ENCODE measurements at places on chromosomes 7 and 10. TPM values are rescaled to one million over a fixed set of nuclear protein-coding genes. Genes with fewer than 3 reads are reported as not detected.

GFRA1 gene
- polyA plus RNA-seq = not detected

GLI3 gene
- not detected for polyA plus RNA-seq

CSTF2T gene
- polyA plus RNA-seq = 1.8 TPM

COL17A1 gene
- 0.03 TPM for polyA plus RNA-seq

ALKBH4 gene
- polyA plus RNA-seq = 2.6 TPM

LIPJ gene
- not detected for polyA plus RNA-seq

GNB2 gene
- 67.1 TPM for polyA plus RNA-seq

ADAMTS14 gene
- polyA plus RNA-seq = 0.10 TPM

LAMB1 gene
- polyA plus RNA-seq = 124 TPM

POLR2J2 gene
- polyA plus RNA-seq = 2.7 TPM

DNA sequence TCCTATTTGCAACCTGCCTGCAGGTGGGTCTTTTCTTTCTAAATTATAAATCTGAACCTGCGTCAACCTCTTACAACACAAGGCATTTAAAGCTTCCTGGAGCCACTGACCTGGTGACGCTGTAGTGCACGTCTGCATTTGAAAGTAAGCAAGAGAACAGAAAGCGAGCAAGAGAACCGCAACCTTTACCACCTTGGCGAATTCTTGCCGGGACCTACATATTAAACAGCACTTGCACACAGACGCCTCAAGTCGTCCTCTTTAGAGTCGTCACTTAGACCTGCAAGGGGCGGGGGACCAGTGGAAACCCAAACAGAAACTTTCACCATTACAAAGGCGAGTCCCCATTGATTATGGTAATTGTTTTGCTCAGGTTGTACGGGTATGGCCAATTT lies 9.5 kb downstream of the GLI3 start:
- DNase-seq = no peak

DNA sequence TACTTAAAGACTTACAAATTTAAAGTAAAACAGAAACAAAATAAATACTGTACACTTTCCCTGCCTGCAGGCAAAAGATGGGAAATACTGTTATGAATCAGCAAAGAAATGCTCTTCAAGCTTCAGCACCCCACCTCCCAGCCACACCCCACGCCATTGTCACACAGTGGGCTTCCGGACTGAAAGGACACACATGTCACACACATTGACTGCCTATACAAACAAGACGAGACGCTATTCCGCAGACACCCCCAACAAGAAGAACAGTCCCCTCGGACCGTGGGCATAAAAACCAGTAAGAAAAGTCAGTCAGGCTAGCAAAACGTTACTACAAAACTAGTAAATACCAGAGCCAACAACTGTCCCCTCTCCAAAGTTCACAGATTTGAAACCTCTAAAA lies 22.2 kb upstream of the PARP12 start:
- DNase-seq = no peak

DNA sequence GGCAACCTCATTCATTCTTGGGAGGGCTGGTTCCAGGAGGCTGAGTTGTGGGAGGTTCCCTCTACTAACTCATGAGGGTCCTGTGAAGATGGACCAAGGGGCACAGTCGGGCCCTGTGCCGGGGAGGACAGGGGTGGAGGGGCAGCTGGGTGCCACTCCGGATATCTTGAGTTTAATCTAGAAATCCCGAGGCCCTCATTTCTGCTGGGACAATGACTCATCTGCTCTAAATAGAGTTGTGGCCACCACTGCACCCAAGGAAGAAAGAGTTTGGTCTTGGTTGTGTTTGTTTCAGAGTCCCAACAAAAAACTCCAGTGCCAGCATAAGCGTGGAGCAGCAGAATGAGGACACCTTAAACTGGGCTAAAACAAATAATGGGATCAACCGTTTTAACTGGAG lies 82.4 kb downstream of the EBF3 start:
- no peak for DNase-seq

GRCh38 chr7:73425356-73425983 lies 8.1 kb upstream of the FZD9 start:
- no peak for DNase-seq

- no peak for DNase-seq
Observed at GRCh38 chr7:85186083-85186520, 754 bp downstream of the SEMA3D start.

GRCh38 chr7:70353330-70353945 lies 755.2 kb downstream of the AUTS2 start:
- no peak for DNase-seq

DNA sequence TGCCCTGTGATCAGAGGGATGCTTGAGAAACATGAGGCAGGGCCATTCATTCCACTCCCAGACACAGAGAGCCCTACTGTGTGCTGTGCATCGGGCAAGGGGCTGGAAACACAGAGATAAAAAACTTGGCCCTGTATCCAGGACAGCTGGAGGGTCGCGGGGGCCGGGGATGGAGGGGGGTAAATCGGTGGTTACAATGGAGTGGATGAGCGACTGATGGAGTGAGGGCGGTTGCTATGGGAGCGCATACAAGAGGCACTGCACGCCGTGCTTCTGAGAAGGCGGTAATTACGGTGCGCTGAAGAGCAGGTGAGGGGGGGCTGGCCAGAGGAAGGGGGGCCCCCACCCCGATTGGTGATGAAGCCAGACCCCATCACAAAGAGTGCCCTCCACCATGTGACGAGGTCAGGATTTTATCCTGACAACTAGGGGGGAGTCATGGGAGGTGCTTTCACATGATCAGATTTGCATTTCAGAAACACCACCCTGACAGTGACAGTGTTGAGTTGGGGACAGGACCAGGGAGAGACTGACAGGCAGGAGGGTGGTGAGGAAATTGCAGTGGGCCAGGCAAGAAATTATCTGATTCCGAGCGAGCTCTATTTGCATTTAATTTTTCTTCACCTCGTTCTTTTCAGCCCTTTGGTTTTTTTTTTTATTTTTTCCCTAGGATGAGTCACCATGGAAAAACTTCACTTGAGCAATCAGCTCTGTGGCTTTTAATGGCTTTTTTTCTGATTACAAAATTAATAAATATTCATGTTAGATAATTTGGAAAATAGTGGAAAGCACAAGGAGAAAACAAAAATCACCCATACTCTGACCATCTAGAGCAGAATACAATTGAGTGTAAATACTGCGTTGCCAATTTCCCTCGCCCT lies 7.8 kb downstream of the CPA5 start:
- DNase-seq = no peak

DNA sequence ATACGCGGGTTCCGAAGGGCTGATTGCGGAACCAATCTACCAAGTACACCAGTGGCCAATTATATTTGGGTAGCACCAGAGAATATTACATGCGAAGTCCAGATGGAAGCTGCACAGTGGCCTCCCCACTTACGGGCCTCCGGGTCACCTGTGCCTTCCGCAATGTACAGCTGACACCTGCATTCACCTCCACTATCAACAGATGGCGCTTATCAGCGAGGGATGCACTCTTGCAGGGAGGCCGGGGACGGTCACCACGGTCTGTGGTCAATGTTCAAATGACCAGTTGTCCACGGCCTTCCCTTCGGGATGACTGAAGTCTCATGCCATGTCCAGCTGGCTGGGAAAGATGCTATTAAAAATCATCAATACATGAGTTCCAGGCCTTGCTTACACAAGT lies 47.6 kb downstream of the SLIT1 start:
- peak; percentile 50 for DNase-seq

DNA sequence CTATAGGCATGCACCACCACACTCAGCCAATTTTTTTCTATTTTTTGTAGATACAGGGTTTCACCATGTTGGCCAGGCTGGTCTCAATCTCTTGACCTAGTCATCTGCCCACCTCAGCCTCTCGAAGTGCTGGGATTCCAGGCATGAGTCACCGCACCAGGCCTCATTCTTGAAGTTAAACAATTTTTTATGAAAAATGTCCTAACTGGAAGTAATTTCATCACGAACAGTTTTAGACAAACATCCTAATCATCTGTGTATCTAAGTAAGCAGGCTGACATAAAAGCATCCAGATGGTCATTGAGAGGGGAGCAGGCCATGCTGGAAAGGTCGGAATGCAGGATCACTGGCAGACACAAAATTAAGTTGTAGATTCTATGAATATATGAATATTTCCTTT lies 269.1 kb downstream of the ZMYND11 start:
- no peak for DNase-seq

DNA sequence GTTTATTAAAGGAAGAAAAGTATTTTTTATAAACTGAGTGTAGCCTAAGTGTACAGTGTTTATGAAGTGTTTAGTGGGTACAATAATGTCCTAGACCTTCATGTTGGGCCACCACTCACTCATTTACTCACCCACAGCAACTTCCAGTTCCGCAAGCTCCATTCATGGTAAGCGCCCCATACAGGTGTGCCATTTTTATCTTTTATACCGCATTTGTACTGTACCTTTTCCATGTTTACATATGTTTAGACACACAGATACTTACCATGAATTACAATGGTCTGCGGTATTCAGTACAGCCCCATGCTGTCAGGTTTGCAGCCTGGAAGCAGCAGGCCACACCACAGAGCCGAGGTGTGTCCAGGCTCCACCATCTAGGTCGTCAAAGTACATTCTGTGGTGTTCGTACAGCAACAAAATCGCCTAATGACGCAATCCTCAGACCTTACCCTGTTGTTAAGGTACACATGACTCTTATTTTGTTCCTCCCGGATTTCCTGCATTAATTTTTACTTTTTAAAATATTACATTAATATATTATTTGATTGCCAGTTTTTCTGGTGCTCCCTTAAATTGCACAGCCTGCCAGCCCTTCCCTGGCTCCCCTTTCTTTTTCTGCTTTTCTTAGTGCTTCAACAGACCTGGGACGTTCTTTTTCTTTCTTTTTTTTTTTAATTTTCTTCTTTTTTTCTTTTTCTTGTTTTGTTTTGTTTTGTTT lies 881 bp upstream of the SSBP1 start:
- peak; percentile 25 for DNase-seq

GRCh38 chr10:9301148-9301547 lies 1246.7 kb downstream of the GATA3 start:
- no peak for DNase-seq

- DNase-seq = no peak
Observed at GRCh38 chr10:31980471-31980870, 51.8 kb upstream of the ARHGAP12 start.

GRCh38 chr10:58693919-58694318 lies 181.2 kb downstream of the BICC1 start:
- no peak for DNase-seq

- DNase-seq = no peak
Observed at GRCh38 chr7:123995617-123996326, 37.1 kb downstream of the TMEM229A start.

DNA sequence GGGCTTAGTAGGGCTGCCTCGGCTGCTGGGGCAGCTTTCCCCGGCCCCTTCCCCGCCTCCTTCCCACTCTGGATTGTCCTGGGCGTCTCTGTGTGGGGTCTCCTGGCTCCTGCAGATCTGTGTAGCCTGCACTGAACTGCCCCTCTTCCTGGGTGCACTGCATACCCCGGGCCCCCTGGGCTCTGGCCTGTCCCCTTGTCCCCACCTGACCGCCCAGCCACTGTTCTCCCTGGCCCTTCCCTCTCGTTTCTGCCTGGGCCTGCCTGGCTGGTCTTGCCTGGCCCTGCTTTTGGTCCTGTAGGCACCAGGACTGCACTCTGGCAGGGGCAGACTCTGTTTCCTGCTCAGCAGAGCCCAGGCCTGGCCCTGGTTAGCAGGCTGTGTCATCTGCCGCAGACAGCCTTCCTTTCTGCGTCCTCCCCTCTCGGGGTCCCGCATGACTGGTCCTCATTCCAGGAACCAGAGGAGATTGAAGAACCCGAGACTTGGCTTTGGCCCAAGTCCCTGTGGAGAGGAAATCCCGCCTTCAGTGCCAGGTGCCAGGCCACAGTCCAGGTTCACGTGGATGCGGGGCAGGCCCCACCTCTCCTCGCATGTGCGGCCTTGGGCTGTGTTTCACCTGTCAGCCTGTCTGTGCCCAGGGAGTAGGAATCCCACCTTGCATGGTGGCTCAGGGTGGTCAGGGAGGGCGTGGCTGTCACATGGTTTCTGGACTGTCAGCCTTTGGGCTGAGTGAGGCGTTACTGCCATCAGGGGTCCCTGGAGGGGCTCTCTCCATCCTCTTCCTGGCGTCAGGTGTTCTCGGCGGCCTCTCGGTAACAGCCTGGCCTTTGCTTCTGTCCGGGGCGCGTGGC lies 9.2 kb downstream of the INPP5A start:
- no peak for DNase-seq

DNA sequence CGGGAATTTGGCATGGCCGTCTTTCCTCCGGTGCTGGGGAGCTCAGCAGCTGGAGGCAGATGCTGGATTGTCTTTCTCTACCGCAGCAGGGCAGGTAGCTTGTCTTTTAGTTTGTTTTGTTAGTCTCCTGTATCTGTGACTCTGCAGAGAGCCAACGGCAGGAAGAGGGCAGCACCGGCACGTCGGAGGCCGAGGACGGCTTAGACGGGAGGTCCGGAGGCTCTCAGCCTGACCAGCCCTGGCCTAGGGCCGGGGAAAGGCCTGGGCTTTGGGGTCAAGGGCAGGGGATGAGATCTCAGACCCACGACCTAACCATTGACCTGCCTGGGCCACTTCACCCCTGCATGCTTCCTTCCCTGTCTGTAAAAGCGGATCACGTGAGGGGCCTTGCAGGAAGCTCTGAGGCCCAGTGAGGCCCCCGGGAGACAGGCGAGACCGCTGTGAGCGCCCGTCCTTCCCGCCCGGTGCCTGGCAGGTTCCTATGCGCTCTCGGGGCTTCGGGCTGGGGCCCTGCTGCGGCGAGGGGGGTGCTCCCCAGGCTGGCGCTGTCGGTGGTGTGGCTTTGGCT lies 72.7 kb downstream of the LHPP start:
- no peak for DNase-seq

GRCh38 chr10:29141761-29142160 lies 147.1 kb upstream of the LYZL1 start:
- DNase-seq = no peak

- no peak for DNase-seq
Observed at GRCh38 chr10:98266647-98267046, 1.3 kb downstream of the LOXL4 start.

Data from HepG2 (cell line).